Stimulated activated memory B cell treated with anti-CD40 and anti-IgM and Interleukin-4, amounts not matched to agents 10 μg/mL and 1 μg/mL and 100 μg/mL, for 72 hours (primary cell): ENCODE measurements at places on chromosomes 7 and 10.
A peak's percentile ranks its signal among the peaks of the same experiment; 100 is the strongest.

DNA sequence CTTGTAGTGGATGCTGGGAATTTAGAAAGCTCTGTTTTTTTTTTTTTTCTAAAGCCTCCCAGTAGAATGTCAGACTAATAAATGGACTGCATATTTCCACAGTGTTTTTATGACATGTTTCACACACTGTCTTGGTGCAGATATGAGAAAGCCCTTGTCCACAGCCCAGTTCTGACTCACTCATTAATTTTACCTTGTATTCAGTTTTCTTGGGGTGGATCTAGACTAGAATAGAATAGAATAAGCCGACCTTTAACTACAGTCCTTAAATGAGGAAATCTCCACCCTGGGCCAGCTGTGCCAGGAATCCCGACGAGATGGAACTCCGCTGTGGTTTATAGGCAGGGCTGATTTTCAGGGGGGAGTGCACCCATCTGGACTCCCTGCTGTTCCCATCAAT lies 274.7 kb downstream of the NRG3 start:
- no peaks in the 10 kb centered on the region for H3K4me1 ChIP-seq
- no peaks in the 10 kb centered on the region for H3K27me3 ChIP-seq
- H3K4me3 ChIP-seq, result no peak overlapping the region
- ATAC-seq, result no peak

GRCh38 chr10:126349101-126349500 lies 39.2 kb downstream of the ADAM12 start:
- no peaks in the 10 kb centered on the region for H3K4me1 ChIP-seq
- no peaks in the 10 kb centered on the region for H3K36me3 ChIP-seq
- H3K4me3 ChIP-seq, result no peak overlapping the region
- peaks cover 12% of the 10 kb centered on the region for H3K27me3 ChIP-seq
- no peak overlapping the region for H3K27ac ChIP-seq

- no peak for ATAC-seq
- no peak overlapping the region for H3K27ac ChIP-seq
- H3K4me3 ChIP-seq, result peak overlapping the region; percentile 15
- H3K36me3 ChIP-seq, result peaks cover 37% of the 10 kb centered on the region
These were observed 11.6 kb downstream of the MTPN start for GRCh38 chr7:135965602-135966001.

- H3K27me3 ChIP-seq, result peaks cover 59% of the 10 kb centered on the region
- H3K4me1 ChIP-seq, result peaks cover 7% of the 10 kb centered on the region
- ATAC-seq, result no peak
- no peaks in the 10 kb centered on the region for H3K36me3 ChIP-seq
- H3K4me3 ChIP-seq, result no peak overlapping the region
These were observed 48.1 kb upstream of the COMTD1 start for GRCh38 chr10:75283671-75284470.

DNA sequence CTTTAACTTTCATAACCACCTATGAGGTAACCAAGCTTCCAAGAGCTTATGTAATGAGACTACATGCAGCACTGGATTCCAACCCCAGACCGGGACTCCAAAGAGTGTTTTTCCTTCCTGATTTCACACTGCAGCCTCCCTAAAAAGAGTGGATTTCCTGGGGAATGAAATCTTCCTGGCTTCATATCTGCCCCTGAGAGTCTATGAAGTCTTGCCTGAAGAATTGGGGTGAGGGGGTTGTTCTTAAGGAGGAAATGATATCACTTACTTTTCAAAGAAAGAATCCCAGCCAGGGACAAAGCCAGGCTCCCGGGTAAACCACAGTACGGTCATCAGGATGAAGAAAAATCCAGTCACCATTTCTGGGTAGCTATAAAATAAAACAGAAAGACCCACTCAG lies 29.7 kb downstream of the STMP1 start:
- H3K27ac ChIP-seq, result no peak overlapping the region
- H3K36me3 ChIP-seq, result peaks cover 47% of the 10 kb centered on the region
- H3K27me3 ChIP-seq, result no peaks in the 10 kb centered on the region
- H3K4me1 ChIP-seq, result no peaks in the 10 kb centered on the region
- ATAC-seq, result no peak

- no peaks in the 10 kb centered on the region for H3K4me1 ChIP-seq
- peak; percentile 45 for ATAC-seq
- H3K27ac ChIP-seq, result no peak overlapping the region
- no peaks in the 10 kb centered on the region for H3K36me3 ChIP-seq
- no peaks in the 10 kb centered on the region for H3K27me3 ChIP-seq
These were observed 9.5 kb upstream of the ING3 start for GRCh38 chr7:120941064-120941463.

DNA sequence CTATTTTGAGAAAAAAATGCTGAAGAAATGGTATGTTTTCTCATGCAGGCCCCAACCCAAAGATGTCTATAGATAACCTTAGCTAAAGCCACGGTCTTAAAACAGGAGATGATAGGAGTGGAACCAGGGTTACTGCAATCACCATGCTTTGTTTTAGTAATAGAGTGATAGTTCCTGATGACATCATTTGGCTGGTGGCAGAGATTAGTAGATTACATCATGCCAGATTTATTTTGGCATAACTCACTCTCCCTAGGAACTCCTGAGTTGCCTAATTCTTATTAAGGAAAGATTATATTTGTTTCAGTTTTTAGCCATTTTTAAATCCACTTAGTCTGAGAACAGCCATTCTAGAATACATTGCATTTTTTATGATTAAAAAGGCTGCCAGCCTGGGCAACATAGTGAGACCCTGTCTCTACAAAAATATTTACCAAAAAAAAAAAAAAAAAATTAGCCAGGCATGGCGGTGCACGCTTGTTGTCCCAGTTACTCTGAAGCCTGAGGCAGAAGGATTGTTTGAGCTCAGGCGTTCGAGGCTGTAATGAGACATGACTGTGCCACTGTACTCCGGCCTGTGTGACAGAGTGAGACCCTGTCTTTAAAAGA lies 17.8 kb downstream of the ENO4 start:
- no peaks in the 10 kb centered on the region for H3K27me3 ChIP-seq
- H3K27ac ChIP-seq, result no peak overlapping the region
- H3K36me3 ChIP-seq, result no peaks in the 10 kb centered on the region
- H3K4me1 ChIP-seq, result no peaks in the 10 kb centered on the region

- no peak for ATAC-seq
- H3K27me3 ChIP-seq, result no peaks in the 10 kb centered on the region
- no peaks in the 10 kb centered on the region for H3K36me3 ChIP-seq
- H3K27ac ChIP-seq, result no peak overlapping the region
- no peak overlapping the region for H3K4me3 ChIP-seq
- no peaks in the 10 kb centered on the region for H3K4me1 ChIP-seq
These were observed 181.6 kb upstream of the NEBL start for GRCh38 chr10:21078410-21079329.

DNA sequence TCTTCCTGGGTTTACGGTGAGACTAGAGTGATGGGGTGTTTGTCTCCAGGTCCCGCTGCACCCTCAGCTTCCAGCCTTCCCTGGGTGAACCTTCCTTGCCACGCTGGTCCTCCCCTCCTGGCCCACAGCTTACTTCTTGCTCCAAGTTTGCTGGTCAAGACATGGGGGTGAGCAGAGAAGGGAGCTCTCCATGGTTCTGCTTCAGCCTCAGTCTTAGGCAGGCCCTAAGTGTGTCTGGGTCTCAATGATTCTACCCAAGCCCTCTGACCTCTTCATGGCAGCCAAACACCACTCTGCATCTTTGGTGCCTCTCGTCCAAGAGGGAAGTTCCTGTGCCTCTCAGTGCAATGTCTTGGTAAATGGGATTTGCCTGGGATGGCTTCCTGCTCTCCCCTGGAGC lies 356.5 kb upstream of the KLF6 start:
- H3K4me3 ChIP-seq, result no peak overlapping the region
- H3K27me3 ChIP-seq, result peaks cover 2% of the 10 kb centered on the region
- no peaks in the 10 kb centered on the region for H3K4me1 ChIP-seq
- peaks cover 7% of the 10 kb centered on the region for H3K36me3 ChIP-seq

DNA sequence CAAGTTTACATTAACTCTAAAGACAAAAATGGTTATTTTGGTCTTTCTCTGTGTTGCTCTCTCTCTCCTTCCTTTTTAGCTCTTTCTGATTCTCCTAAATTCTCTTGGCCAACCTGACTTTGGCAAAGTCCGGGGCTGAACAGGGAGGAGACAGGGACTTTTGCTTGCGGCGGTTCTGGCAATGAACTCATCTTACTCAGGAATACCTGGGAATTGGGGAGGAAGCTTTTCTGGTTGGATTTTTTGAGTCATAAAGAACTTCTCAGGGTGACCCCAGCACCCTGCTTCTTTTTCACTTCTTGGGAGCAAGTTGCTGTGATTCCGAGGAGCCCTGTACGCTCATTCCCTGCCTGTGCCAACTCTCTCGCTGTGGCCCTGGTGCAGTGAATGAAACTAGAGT lies 16.0 kb downstream of the GATA3 start:
- H3K4me3 ChIP-seq, result no peak overlapping the region
- H3K36me3 ChIP-seq, result no peaks in the 10 kb centered on the region
- no peak overlapping the region for H3K27ac ChIP-seq
- peaks cover 53% of the 10 kb centered on the region for H3K27me3 ChIP-seq
- ATAC-seq, result no peak

GRCh38 chr7:23712368-23713284 lies 2.6 kb downstream of the STK31 start:
- no peaks in the 10 kb centered on the region for H3K36me3 ChIP-seq
- H3K4me1 ChIP-seq, result peaks cover 5% of the 10 kb centered on the region
- no peaks in the 10 kb centered on the region for H3K27me3 ChIP-seq
- no peak overlapping the region for H3K4me3 ChIP-seq
- H3K27ac ChIP-seq, result no peak overlapping the region

DNA sequence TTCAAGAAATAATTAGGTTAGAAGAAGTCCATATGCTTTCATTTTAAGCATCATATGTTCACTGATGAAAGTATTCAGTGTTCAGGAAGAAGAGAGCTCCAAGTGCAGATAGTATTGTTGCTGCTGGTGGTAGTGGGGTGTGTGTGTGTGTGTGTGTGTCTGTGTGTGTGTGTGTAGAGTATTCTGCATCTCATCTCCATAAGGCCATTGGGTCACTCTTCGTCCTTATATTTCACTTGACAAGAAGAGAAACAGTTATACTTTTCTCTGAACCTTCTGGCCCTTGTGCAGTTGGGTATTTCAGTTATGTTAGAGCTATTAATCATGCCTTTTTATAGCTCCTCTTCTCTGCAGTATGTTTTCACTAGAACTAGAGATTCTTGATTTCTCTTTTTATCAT lies 26.2 kb downstream of the ADAM22 start:
- no peaks in the 10 kb centered on the region for H3K27me3 ChIP-seq
- no peak overlapping the region for H3K4me3 ChIP-seq
- H3K36me3 ChIP-seq, result no peaks in the 10 kb centered on the region

GRCh38 chr7:29606287-29606721 lies 42.7 kb downstream of the PRR15 start:
- ATAC-seq, result no peak
- peaks cover 21% of the 10 kb centered on the region for H3K27me3 ChIP-seq
- H3K4me1 ChIP-seq, result no peaks in the 10 kb centered on the region
- no peak overlapping the region for H3K4me3 ChIP-seq

GRCh38 chr7:116522247-116522646 lies 2.6 kb upstream of the CAV1 start:
- no peak overlapping the region for H3K27ac ChIP-seq
- peaks cover 23% of the 10 kb centered on the region for H3K4me1 ChIP-seq
- no peak overlapping the region for H3K4me3 ChIP-seq
- ATAC-seq, result no peak
- H3K36me3 ChIP-seq, result no peaks in the 10 kb centered on the region
- peaks cover 31% of the 10 kb centered on the region for H3K27me3 ChIP-seq

- H3K27ac ChIP-seq, result peak overlapping the region; percentile 35
- no peaks in the 10 kb centered on the region for H3K27me3 ChIP-seq
- no peaks in the 10 kb centered on the region for H3K36me3 ChIP-seq
- H3K4me1 ChIP-seq, result peaks cover 43% of the 10 kb centered on the region
These were observed 228.2 kb downstream of the PTEN start for GRCh38 chr10:88091490-88092061.

- peak overlapping the region; percentile 81 for H3K4me3 ChIP-seq
- H3K27ac ChIP-seq, result peak overlapping the region; percentile 59
- no peaks in the 10 kb centered on the region for H3K27me3 ChIP-seq
- no peaks in the 10 kb centered on the region for H3K36me3 ChIP-seq
- peaks cover 11% of the 10 kb centered on the region for H3K4me1 ChIP-seq
These were observed 23.4 kb downstream of the OR9A2 start for GRCh38 chr7:143003393-143004051.

- H3K4me1 ChIP-seq, result no peaks in the 10 kb centered on the region
- H3K27me3 ChIP-seq, result no peaks in the 10 kb centered on the region
- no peak for ATAC-seq
- H3K4me3 ChIP-seq, result no peak overlapping the region
These were observed 26.5 kb upstream of the TMEM254 start for GRCh38 chr10:80051993-80052392.

GRCh38 chr7:149214020-149214720 lies 18.8 kb downstream of the ZNF282 start:
- no peaks in the 10 kb centered on the region for H3K4me1 ChIP-seq
- no peaks in the 10 kb centered on the region for H3K27me3 ChIP-seq
- no peak overlapping the region for H3K4me3 ChIP-seq

DNA sequence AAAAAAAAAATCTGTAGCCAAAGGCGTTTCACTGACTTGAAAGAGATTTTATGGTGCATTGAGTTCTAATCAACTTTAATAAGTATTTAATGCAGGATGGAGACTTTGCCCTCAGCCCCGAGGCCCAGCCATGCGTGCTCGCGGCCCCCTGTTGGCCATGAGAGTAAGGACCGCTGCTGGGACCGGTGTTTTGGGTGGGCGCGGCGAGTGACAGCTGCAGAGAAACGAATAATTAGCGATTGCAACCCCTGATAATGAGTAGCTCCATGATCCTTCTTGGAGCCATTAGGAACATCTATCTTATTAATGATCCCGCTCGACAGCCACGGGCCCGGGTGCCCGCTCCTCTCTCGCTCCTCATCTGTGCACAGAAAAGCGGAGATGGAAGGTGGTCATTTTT lies 347.4 kb downstream of the RPS24 start:
- H3K27me3 ChIP-seq, result no peaks in the 10 kb centered on the region
- ATAC-seq, result no peak
- H3K4me3 ChIP-seq, result no peak overlapping the region
- no peaks in the 10 kb centered on the region for H3K36me3 ChIP-seq

- no peak for ATAC-seq
- H3K4me1 ChIP-seq, result no peaks in the 10 kb centered on the region
- H3K27ac ChIP-seq, result no peak overlapping the region
These were observed 76.9 kb downstream of the SLC13A1 start for GRCh38 chr7:123122916-123123315.

DNA sequence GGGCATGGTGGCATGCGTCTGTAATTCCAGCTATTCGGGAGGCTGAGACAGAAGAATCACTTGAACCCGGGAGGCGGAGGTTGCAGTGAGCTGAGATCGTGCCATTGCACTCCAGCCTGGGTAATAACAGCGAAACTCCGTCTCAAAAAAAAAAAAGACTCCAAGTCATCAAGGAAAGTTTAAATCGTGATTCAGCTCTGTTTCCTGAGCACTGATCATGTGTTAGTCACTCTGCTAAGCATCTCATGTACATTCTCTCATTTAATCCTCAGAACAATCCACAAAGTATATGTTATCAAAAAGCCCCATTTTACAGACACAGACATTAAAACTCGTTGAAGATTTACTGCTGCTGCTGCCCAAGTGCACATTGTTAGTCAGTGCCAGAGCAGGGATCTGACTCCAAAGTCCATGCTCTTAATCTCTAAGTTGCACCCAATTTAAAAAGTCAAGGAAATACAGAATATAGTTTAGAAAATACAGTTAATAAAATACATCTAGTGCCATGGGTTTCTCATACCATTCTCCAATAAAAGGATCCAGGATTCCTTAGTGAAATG lies 6.2 kb downstream of the PIK3AP1 start:
- H3K4me1 ChIP-seq, result peaks cover 68% of the 10 kb centered on the region
- no peak for ATAC-seq
- H3K36me3 ChIP-seq, result peaks cover 28% of the 10 kb centered on the region
- H3K27ac ChIP-seq, result peak overlapping the region; percentile 41
- no peak overlapping the region for H3K4me3 ChIP-seq
